ENCODE measurements at places on chromosomes 3 and 15.

GRCh38 chr3:184459355-184459754, 79.5 kb downstream of the CHRD start:
- H3K27me3 ChIP-seq, result peaks cover 26% of the 10 kb centered on the region
- DNase-seq, result no peak
- no peak overlapping the region for H3K27ac ChIP-seq
- no peaks in the 10 kb centered on the region for H3K36me3 ChIP-seq
- H3K4me3 ChIP-seq, result no peak overlapping the region

GRCh38 chr3:109656225-109656624, 318.9 kb upstream of the DPPA4 start:
- no peaks in the 10 kb centered on the region for H3K27me3 ChIP-seq
- no peak overlapping the region for H3K4me3 ChIP-seq
- no peaks in the 10 kb centered on the region for H3K36me3 ChIP-seq
- H3K4me1 ChIP-seq, result no peaks in the 10 kb centered on the region

- no peaks in the 10 kb centered on the region for H3K27me3 ChIP-seq
- H3K36me3 ChIP-seq, result no peaks in the 10 kb centered on the region
- no peaks in the 10 kb centered on the region for H3K4me1 ChIP-seq
- no peak for DNase-seq
- H3K4me3 ChIP-seq, result no peak overlapping the region
Observed at GRCh38 chr3:1269808-1270207, 177.0 kb downstream of the CNTN6 start.

DNA sequence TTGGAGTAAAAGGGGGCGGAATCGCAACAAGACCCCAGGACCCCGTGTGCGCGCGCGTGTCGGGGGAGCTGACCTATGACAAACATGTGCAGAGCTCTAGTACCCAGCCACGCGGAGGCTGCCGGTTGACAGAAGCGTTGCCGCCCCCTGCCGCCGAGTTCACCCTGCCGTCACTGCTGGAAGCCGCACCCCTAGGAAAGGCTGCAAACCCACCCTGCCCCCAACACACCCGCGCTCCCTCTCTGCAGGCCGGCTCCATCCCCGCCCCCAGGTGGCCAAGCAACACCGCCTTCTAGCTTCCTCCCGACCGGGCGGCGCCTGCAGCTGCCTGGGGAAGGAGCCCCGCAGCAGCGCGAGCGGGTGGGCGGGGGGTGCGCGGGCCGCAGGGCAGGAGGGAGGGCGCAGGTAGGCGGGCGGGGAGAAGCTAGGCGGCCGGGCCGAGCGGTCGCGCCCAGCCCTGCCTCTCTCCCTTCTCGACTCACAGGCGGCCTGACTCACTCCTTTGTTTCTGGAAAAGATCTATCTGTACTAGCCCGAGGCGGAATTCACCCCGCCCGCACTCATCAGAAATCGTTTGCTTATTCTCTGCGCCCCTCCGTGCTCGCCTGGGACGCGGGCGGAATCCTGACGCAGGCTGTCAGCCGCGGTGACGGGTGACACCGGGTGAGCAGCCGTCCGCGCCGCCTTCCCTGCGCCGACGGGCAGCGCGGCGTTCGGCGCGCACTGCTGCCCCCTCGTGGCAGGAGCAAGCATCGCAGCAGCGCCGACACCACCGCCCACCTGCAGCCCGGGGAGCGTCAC, 160.8 kb downstream of the GAP43 start:
- H3K4me1 ChIP-seq, result peaks cover 17% of the 10 kb centered on the region
- peak overlapping the region; percentile 83 for H3K4me3 ChIP-seq
- peak overlapping the region; percentile 97 for H3K27ac ChIP-seq
- DNase-seq, result peak; percentile 95
- H3K36me3 ChIP-seq, result no peaks in the 10 kb centered on the region

- H3K4me1 ChIP-seq, result peaks cover 3% of the 10 kb centered on the region
- H3K4me3 ChIP-seq, result no peak overlapping the region
- H3K36me3 ChIP-seq, result no peaks in the 10 kb centered on the region
- H3K27ac ChIP-seq, result no peak overlapping the region
- H3K27me3 ChIP-seq, result peaks cover 46% of the 10 kb centered on the region
Observed at GRCh38 chr15:70521576-70522322, 241.6 kb downstream of the UACA start.

- no peak overlapping the region for H3K27ac ChIP-seq
- no peak overlapping the region for H3K4me3 ChIP-seq
- H3K27me3 ChIP-seq, result peaks cover 5% of the 10 kb centered on the region
- H3K36me3 ChIP-seq, result no peaks in the 10 kb centered on the region
- DNase-seq, result no peak
Observed at GRCh38 chr3:30764281-30764680, 130.2 kb downstream of the GADL1 start.

DNA sequence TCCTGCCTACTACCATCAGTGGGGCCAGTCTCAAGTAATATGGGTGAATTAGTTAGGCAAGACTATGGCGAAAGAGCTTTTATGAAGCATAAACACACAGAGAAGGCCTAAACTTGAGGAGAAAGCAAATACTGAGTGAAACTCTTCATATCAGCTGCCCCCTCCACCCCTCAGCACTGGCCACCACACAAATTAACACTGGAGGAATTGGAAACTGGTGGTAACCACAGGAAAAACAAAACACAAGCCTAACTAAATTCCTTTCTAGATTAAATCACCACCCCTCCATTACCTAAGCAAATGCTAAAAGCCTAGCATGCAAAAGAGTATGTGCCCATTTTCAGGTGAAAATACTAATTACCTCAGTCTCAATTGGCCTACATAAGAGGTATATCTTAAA, 774.7 kb upstream of the NECTIN3 start:
- no peaks in the 10 kb centered on the region for H3K36me3 ChIP-seq
- no peaks in the 10 kb centered on the region for H3K27me3 ChIP-seq
- H3K4me3 ChIP-seq, result no peak overlapping the region

GRCh38 chr3:159057621-159058020, 255.8 kb downstream of the MFSD1 start:
- no peak overlapping the region for H3K27ac ChIP-seq
- no peaks in the 10 kb centered on the region for H3K36me3 ChIP-seq
- DNase-seq, result no peak

- no peak for DNase-seq
- H3K27ac ChIP-seq, result no peak overlapping the region
- H3K4me3 ChIP-seq, result no peak overlapping the region
- H3K4me1 ChIP-seq, result no peaks in the 10 kb centered on the region
- H3K27me3 ChIP-seq, result peaks cover 12% of the 10 kb centered on the region
Observed at GRCh38 chr15:68612979-68613740, 34.4 kb downstream of the CORO2B start.

DNA sequence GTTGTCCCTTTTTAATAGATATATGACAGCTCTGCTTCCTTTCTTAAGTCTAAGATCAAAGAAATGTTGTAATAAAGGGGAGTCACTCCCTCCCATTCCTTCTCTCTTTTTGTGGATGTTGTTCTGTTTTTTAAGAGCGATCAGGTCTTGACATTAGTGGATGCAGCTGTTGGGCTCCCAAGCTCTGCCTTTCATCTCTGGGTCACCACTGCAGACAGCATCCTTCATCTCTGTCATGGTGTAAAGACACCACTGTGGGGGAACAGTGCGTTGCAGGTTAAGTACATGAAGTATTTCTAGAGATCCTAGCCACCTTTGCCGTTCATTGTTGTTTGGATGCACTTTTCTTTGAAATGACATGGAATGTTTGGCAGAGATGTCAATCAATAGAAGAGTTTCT, 17.7 kb downstream of the FNDC3B start:
- DNase-seq, result no peak
- H3K4me3 ChIP-seq, result no peak overlapping the region
- H3K27ac ChIP-seq, result no peak overlapping the region
- H3K36me3 ChIP-seq, result peaks cover 2% of the 10 kb centered on the region
- peaks cover 15% of the 10 kb centered on the region for H3K4me1 ChIP-seq
- no peaks in the 10 kb centered on the region for H3K27me3 ChIP-seq

All from activated naive CD4-positive, alpha-beta T cell treated with anti-CD3 and anti-CD28 coated beads, Interleukin-2, amount 10 ng/mL, durations not matched to agents 7 days and 5 days (primary cell).